Activated naive CD4-positive, alpha-beta T cell treated with anti-CD3 and anti-CD28 coated beads, Interleukin-2, amount 10 ng/mL, durations not matched to agents 7 days and 5 days (primary cell): ENCODE measurements at places on chromosomes 5 and 9.

- no peak for DNase-seq
Observed at GRCh38 chr9:3736161-3736560, 210.4 kb upstream of the RFX3 start.

- no peak for DNase-seq
Observed at GRCh38 chr5:30100148-30100713, 1093.3 kb upstream of the CDH6 start.

DNA sequence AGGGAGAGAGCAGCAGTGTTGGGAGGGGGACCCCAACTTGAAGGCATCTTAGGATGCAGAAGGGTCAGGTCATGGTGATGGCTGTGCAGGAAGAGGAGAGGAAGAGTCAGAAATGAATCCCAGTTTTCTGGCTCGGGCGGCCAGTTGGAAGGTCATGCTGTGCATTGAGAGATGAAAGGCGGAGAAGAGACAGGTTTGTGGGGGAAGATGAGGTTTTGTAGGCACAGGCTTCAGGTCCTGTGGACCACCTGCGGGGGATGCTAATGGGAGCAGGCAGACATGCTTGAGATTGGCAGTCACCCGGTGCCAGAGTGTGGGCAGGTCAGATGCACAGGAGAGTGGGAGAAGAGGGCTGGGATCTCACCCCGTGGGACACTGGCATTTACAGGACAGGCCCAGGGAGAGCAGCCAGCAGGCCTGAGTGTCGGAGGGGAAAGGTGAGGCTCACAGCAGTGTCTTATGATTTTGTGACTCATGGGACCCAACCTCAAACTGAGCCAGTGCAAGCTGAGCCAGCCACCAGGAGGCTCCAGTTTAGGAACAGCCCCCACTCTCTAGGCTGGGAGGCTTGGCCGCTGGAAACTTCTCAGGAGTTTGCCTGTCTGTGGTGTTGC is 17.5 kb downstream of the STXBP1 start:
- no peak for DNase-seq

DNA sequence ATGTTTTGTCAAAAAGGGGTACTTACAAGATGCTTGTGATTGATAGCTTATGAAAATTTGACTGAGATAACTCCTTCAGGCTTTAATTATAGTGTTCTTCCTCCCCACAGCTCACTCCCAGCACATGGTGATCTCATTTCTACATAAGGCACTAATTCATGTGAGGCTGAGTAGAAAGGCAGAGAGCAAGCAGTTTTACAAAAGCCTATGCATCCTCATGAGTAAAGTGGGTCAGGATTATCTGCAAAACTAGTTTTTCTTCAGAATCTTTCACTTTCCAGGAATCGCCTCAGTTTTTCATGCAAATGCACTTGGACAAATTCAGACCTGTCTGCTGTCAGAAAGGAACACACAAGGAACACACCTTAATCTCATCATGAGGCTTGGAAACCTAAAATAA is 92.1 kb upstream of the FBN2 start:
- no peak for DNase-seq

- no peak for DNase-seq
Observed at GRCh38 chr9:124784509-124784908, 7.6 kb downstream of the OLFML2A start.

- no peak for DNase-seq
Observed at GRCh38 chr9:107548298-107549142, 59.0 kb upstream of the KLF4 start.

- DNase-seq, result no peak
Observed at GRCh38 chr5:124504081-124504916, 242.1 kb downstream of the ZNF608 start.
